Fibroblast of skin of right quadriceps (primary cell): ENCODE measurements at places on chromosomes 1 and 21.
A peak's percentile ranks its signal among the peaks of the same experiment; 100 is the strongest.

DNA sequence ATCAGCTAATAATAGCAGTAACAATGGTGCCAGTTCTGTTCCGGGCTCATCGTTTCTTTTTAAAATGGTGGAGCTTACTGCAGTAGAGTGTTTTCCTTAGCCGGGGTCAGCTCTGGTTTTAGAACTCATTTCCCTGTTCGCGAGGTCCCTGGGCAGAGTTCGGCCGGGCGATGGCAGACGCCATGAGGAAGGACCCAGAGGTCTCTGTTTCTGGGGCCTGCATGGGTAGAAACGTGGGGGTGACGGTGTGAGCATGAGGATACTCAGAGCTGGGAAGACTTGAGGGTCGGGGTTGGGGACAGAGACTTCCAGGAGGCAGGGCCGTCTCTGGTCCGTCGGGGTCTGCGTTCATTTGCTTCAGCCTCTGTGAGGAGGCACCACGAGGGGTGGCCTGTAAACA lies 38.8 kb downstream of the PRKCZ start:
- no peak for DNase-seq

DNA sequence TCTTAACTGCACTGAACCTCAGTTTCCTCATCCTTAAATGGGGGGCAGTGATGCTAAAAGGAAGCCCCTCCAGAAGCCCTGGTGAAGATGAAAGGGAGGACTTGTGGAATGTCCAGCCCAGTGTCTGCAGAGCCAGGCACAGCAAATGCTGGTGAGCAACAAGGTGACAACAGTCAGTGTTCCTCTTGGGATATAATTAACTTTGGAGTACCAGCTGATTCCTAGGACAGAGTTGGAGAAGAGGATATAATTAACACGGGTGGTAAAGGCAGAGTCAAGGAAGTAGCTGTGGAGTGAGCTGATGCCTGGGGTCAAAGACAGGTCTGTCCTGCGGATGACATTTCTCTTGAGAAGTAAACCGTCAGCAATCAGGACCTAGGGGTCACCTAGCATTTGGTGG lies 60.7 kb upstream of the MRPS6 start:
- DNase-seq = no peak

GRCh38 chr1:66648901-66649595 lies 103.2 kb upstream of the DYNLT5 start:
- no peak for DNase-seq

DNA sequence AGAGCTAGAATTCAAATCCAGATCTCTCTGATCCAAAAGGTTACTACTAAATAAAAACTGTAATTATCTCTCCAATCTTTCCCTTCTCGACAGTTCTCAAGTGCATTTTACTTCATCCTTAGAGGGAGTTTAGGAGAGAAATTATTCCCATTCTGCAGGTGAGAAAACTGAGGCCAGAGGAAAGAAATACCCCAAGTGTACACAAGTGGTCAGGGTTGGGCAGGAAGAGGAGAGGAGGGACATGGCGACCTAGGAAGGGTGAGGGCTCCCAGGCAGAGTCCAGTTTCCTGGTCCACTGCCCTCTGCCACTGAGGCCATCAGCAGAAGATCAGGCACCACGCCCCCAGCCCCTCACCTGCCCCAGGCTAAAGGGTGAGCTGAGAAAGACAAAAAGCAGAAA lies 127.1 kb upstream of the RUNX3 start:
- DNase-seq = no peak

GRCh38 chr1:213330281-213330680 lies 279.2 kb downstream of the RPS6KC1 start:
- no peak for DNase-seq

DNA sequence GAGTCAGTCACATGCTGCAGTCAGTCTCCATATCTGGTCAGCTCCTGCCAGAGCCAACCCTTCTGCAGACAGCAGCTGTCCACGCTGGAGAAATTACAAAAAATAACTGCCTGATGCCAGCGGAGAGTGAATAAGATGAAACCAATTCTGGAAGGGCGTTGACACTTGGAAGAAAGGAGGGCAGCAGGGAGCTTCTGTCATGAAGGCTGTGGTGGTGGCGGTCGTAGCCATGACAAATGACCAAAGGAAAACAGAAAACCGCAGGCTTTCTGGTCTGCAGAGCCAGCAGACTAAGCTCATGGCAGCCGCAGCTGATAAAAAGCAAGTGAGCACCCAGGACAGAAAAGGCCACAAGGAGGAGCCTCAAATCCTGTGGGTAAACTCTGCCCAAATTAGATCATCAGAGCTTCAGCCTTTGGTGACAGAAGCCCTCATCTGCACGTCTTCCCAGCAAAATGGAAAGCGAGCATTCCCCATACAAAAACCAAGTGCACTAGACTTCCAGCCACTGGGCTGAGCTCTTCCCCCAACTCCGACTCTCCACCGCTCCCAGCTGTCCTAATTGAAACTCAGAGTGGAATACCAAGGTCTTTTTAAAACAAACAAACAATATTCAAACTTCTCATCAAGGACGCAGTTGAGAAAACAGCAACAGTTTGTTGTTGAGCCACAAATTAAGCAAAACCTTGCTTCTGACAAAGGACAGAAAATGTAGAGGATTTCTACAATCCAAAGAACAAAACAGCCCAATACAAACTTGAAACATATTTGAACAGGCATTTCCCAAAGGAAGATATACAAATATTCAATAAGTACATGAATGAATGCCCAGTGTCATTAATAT lies 28.7 kb downstream of the RSPH1 start:
- no peak for DNase-seq

- DNase-seq = no peak
Measured at GRCh38 chr1:110494522-110495406, 24.2 kb downstream of the KCNA10 start.

DNA sequence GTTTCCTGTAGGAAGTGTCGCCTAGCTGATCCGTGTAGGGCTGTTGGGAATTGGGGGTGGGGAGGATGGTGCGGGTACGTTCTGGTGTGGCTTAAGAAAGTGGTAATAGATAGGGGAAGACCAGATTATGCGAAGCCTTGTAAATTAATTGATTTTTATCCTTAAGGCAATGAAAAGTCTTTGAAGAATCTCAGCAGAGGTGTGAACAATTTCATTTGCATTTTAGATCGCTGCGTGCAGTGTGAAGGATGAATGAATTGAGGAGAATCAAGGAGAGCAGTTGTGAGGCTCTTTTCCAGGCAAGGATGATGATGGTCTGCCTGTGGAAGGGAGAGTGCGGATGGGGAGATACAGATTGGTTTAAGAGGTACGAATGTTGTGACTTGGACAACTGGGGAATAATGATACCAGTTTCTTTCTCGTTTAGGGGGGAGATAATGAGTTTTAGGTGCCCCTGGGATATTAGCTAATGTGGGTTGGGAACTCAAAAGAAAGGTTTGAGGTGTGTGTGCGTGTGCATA lies 813 bp upstream of the DEDD start:
- DNase-seq = no peak

GRCh38 chr1:11479375-11479979 lies 522 bp downstream of the DISP3 start:
- no peak for DNase-seq

- no peak for DNase-seq
Measured at GRCh38 chr1:18635891-18636595, 5.4 kb downstream of the PAX7 start.

- DNase-seq = no peak
Measured at GRCh38 chr1:118918940-118919259, 69.2 kb downstream of the TBX15 start.

- DNase-seq = no peak
Measured at GRCh38 chr1:208189716-208190115, 54.5 kb downstream of the PLXNA2 start.

GRCh38 chr1:2251363-2251762 lies 23.2 kb downstream of the SKI start:
- no peak for DNase-seq

GRCh38 chr1:233509526-233509925 lies 104.4 kb upstream of the KCNK1 start:
- no peak for DNase-seq

- no peak for DNase-seq
Measured at GRCh38 chr1:156957634-156958033, 37.2 kb downstream of the LRRC71 start.

- DNase-seq = no peak
Measured at GRCh38 chr1:198649232-198649967, 10.6 kb downstream of the PTPRC start.

DNA sequence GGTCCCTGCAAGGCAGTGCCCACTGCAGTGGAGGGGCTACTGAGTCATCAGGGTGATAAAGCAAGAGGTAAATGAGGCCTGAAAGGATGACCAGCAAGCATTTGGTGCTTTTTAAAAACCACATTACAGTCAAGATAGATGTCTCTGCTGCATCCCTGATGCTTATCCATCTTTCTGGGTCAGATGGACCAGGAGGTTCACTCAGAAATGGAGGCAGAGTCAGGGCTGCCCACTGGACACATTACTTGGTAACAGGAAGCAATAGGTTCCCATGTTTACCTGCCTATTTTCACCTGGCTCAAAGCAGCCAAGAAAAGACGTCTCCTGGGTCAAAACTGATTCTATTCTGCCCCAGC lies 3.6 kb downstream of the SPATA46 start:
- DNase-seq = no peak

DNA sequence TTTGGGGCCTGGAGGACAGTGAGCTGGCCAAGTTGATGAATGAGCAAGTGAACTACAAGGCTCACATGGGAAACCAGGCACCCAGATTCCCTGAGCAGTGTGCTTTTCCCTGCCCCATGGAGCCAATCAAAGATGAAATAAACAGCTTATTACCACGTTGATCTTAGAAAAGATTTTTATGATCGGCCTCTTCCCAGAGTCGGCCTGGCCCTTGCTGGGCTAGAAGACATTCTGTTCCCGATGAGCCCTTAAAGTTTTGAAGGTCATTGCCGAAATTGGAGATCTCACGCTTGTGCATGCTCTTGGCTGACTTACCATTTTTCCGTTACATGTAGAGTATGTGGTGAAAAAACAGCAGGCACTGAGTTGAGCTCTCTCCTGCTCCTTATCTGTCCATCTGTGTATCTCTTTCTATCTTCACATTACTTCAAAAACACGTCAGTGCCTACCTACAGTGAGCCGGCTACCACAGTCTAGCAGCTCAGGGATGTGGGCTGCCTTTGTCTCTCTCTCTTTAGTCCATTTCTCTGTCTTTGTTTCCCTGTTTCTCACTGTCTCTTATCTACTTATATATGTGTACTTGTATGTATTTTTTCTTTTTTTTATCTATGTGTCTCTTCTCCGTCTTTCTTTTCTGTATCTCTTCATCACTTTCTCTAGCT lies 248.8 kb upstream of the USP24 start:
- DNase-seq = no peak

DNA sequence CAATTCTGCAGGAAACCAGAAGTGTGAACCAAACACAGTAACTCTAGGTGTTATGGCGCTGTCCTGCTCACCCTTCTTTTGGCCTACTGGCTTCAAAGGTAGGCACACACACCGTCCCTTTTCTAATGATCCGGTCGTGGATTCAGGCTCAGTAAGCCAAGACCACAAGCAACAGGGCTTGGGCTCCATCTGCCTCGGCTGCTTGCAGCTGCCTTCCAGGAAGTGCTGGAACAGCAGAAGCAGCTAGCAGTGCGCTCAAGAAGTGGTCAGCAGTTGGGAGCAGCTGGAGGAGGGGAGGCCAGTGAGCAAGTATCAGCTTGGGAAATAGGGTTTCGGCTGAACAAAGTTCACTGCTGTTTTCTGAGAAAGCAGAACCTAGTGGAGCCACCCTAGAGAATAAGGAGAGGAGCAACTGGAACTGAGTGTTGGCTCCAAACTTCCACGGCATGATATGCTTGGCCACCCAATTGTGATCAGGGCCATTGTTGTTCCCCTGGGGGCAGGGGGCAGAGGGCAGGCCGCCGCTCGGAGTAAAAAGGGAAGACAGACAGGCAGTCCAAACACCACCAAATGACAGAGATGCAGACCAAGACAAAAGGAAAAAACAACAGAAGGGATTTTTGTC lies 173.4 kb downstream of the TOMM20 start:
- no peak for DNase-seq

DNA sequence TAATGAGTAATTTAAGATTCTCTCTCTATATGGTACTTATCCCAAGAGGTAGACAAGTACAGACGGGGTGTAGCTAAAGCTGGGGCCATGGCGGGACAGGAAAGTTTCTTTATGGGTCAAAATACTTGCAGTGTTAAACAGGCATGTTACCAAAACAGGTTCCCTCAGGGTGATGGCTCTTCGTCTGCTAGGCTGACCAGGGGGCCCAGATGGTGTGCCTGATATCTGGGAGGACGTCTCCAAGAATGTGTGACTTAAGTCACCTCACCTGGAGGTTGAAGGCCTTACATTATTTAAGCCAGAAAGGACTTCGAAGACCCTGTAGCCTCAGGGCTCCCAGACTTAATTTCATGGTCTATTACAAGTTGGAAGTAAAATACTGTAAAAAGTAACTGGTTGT lies 52.7 kb upstream of the FMOD start:
- DNase-seq = no peak

GRCh38 chr1:38064197-38064903 lies 17.8 kb upstream of the POU3F1 start:
- DNase-seq = peak; percentile 90

DNA sequence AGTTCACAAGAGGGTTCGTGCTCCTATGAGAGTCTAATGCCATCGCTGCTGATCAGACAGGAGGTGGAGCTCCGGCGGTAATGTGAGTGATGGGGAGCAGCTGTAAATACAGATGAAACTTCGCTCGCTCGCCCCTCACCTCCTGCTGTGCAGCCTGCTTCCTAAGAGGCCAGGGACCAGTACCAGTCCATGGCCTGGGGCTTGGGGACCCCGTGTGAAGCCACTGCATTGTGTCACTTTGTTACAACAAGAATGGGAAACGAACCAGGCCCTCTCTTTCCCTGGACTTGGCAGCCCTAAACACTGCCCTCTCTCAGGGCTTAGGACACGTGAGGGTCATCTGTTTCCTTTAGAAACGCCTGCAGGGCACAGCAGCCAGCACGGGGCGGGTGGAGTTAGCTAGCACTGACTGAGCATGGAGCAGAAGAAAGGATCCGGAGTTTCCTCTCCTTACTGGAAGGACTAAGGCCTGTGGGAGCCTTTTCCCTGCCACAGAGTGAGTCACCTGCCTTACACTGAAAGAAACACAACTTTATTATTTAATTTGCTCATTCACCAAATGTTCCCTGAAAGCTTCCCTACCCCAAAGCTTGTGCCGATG lies 185.2 kb upstream of the TMEM51 start:
- peak; percentile 88 for DNase-seq

DNA sequence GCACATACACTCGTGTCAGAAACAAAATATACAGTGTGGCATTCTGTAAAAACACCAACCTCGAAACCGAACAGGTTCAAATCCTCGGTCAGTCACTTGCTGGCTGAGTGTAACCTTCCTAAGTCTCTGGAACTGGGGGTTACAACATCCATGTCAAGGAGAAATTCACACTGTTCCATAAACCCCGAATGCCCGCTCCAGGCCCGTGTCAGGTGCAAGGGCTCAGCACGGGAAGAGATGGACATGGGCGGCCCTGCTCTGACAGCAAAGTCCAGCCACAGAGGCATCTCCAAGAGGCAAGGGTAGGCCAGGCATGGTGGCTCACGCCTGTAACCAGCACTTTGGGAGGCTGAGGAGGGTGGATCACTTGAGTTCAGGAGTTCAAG lies 79.5 kb downstream of the SLC66A1 start:
- no peak for DNase-seq
